HTR-8/SVneo (cell line): ENCODE measurements at places on chromosomes 12 and 14.

DNA sequence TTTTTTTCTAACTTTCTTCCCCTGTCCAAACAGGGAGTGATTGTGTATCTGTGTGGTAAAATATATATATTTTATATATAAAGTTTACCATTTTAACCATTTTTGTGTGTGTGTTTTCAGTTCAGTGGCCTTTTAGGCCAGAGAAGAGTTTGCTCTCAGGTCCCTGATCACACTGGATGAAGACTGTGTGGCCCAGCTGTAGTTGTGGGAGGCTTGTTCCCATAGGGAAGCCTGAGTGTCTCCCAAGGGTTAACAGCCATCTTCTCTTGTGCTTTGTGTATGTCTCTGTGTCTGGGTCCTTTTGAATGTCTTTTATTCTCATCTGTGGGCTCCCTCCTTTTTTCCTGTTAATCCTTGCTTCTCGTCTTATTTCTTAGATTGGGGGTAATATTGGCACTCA is 23.4 kb downstream of the CGRRF1 start:
- no peak for DNase-seq

DNA sequence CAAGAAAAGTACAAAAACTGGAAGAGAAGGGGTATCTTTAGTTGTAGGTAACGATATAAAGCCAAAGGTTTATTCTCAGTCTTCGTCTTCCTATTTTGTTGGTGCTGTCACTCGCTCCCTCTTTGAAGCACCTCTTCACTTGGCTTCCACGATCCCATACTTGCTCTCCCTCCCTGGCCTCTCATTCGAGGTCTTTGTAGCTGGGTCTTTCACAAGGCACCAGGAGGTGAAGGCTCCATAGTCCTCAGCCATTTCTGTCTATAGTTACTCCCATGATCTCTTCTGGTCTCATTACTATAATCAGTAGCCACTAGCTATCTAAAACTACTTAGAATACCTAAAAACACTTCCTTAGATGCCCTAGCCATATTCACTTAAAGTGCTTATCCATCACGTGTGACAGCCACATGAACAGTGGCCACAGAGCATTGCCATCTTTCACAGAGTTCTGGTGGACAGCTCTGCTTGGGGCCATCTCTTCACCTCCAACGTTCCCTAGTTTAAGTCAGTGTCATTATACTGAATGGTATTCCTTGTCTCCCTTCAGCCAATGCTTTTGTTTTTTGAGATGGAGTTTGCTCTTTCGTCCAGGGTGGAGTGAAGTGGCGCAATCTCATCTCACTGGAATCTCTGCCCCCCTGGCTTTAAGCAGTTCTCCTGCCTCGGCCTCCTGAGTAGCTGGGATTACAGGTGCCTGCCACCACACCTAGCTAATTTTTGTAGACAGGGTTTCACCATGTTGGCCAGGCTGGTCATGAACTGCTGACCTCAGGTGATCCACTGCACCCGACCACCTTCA is 57.1 kb downstream of the ATP2A2 start:
- DNase-seq = no peak

- DNase-seq = no peak
Measured at GRCh38 chr12:69994724-69995173, 169.7 kb downstream of the MYRFL start.

DNA sequence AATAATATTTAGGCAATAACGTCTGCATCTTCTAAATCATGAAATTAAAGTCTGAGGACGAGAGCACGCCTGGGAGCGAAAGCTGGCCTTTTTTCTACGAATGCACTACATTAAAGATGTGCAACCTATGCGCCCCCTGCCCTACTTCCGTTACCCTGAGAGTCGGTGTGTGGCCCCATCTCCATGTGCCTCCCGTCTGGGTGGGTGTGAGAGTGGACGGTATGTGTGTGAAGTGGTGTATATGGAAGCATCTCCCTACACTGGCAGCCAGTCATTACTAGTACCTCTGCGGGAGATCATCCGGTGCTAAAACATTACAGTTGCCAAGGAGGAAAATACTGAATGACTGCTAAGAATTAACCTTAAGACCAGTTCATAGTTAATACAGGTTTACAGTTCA is 19.3 kb downstream of the CKB start:
- no peak for DNase-seq

GRCh38 chr12:100820314-100820713 is 25.7 kb downstream of the ANO4 start:
- DNase-seq = no peak

DNA sequence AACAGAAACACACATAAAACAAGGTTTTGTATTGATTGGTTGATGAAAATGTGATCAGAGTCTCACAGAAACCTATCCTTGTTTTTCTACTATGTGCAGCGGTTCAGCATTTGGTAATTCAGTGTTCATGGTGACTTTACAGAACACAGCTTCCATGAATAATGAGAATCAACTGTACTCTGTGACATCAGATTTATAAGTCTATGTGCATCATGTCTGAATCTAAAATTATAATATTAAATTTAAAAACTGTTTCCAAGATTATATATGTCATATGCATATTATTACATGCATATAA is 104.3 kb downstream of the SLC16A7 start:
- DNase-seq = no peak

DNA sequence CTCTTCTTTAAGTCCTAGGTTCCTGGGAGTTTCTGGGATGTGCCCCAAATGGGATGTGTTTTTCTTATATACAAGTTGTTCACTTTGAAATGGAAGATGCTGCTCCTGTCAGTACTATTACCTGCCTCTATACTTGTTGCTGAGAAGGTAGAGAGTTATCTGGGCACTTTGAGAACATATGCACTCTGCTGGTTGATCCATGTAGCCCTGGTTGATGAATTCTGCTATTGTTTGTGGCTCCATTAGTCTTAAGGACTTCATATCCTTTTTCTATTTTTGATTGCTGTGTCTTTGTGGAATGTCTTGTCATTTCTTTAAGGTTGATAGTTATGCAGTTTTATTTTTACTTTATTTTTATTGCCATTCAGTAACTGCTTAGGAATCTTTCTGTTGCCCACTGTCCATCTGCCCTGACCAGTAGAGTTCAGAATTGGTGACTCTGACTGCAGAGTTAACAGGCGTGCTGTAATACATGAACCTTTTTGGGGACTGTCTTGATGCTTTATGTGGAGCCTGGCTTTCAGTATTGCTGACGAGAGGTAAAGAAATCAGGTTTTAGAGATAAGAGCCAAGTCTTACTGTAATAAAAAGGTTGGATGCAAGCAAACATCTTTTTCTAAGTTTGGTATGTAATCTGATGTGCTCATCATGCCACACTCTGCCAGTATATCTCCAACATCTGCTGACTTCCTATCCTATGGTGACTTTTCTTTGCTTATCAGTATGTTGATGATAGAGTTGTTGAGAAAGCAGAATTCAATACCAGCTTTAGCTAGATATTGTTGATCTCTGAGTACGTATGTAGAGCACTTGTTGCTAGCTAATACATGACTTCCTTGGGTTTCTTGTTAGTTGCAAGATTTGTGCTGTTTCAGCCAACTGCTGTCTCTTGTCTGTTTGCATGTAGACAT is 1.6 kb downstream of the GMPR2 start:
- no peak for DNase-seq

DNA sequence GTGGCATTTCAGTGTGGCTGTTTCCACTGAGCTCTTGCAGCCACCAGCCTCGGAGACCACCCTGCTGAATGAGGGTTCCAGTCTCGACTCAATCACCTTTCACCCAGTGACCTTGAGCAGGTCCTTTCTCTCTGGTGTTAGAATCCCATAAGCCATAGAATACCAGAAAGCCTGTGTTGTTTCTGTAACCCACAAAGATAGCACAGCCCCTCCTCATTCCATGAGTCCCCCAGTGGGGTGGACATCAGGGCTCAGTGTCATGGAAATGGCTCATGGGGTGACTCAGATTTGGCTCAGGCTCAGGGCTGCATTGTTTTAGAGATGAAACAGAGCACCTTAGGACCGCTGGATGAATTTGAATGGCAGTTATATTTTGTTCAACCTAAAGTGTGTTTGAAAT is 171.5 kb downstream of the PTPN11 start:
- peak; percentile 10 for DNase-seq

DNA sequence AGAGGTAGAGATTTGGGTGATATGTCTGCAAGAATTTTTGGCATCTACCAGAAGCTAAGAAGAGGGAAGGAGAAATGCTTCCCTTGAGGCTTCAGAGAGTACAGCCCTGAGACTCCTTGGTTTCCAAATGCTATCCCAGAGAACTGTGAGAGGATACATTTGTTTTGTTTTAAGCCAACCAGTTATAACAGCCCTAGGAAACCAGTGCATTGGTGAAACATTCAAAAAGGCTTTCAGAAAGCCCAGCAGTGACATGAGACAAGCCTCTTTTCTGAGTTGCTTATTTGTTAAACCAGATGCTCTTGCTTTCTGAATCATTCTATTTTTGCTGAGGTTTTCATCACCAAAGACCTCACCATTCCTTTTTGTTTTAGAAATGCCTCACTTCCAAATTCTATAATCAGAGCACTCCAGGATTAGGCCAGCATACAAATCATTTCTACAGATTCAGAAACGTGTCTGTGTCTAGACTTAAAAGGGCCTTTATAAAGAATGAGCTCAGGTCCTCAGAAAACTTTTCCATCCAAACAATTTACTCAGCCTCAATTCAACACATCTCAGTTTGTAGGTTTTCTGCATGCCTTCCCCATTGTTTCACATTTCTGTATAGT is 1617.8 kb upstream of the FLRT2 start:
- DNase-seq = no peak

DNA sequence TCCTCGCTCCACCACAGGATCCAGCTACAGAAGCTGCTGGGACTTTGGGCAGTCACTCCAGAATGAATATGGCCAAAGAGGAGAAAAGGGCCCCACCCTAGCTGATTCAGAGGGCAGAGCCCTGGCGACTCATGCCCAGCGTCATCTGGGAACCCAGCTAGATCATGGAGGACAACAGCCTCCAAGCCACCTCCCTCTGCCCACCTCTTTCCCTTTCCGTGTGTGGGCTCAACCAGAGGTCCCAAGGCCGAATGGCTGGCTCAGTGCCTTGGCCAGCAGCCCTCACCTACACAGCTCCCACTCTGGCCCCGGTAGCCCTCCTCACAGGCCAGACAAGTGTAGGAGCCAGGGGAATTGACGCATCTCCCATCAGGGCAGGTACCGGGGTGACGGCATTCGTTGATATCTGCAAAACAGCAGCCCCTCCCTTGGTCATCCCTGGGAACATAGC is 17.4 kb downstream of the ISCA2 start:
- peak; percentile 73 for DNase-seq

GRCh38 chr12:91044586-91044985 is 13.2 kb downstream of the KERA start:
- no peak for DNase-seq

- DNase-seq = peak; percentile 49
Measured at GRCh38 chr14:52950410-52950897, 396 bp downstream of the FERMT2 start.

- peak; percentile 34 for DNase-seq
Measured at GRCh38 chr12:121530600-121531355, 50.0 kb downstream of the KDM2B start.

GRCh38 chr12:62744551-62744950 is 190.4 kb downstream of the PPM1H start:
- DNase-seq = no peak

DNA sequence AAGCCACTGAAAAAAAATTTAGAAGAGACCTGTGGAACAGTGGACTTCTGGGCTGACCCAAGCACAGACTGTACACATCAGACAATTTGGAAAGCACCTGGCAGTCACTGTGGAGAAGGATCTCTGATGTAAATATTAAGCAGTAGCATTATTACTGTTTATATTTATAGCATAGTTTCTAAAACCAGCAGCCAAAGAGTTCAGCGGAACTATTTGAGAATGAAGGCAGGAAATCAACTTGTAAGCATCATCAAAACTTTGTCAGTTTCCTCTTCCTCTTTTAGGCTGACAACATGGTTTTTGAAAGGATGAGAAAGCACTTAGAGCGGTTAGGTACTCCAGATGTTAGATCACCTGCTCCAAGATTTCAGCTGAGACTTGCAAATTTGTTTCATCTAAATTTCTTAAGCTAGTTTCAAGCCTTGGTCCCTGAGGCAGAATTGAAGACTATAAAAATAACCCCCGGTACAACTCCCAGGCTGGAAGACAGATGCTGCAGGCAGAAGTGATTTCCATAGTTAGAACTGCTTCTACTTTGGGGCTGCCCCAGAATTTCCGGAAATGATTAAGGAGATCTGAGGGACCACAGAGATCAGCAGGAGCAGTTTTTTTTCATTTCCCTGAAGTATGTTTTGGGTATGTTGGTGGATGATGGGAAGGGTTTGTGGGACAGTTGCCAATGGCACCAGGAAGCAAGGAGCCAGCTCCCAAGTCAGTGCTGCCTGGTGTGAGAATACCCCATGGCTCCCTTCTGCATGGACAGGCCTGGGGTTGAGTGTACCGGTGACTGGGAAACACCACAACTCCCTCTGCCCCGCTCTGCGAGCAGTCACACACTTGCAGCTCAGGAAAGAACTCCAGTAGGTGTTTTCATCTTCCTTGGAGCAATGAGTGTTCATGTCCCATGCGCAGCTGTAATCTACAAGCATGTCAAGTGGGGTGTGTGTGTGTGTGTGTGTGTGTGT is 354.5 kb downstream of the NUAK1 start:
- DNase-seq = no peak

GRCh38 chr14:20179880-20180279 is 10.8 kb upstream of the OR11G2 start:
- no peak for DNase-seq

DNA sequence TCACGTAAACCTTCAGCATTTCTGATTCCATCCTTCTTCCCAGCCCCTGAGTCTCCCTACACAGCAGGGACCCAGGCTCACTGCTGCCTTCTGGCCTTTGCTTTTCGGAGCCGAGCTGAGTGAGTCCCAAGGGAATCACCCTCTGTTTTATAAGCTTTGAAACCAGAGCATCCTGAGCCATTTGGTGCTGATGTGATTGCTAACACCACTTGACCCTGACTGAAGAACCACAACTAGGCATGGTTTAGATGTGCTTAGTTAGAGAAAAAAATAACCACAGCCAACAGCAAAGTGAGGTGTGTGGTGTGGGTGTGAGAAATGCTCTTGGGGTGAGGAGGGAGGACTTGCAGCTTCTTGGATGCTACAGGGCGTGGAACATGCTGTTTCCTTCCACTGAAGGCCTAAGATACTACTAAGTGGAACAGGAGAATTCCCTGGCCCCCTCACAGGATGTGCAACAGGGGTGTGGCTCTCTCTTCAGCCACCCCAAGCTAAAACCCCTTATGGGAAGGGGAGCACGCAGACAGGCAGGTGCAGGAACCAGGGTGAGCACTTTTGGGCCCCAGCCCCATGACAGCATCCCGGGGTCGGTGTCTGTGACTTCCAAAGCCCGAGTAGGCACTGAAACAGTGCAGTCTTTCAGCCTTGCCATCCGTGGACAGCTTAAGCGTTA is at the start of gene TC2N:
TC2N (minus strand) TSS at position 221 of the 673 bp plus-strand sequence. CDS start 53,767 bp downstream, outside the sequence.
- no peak for DNase-seq

- DNase-seq = no peak
Measured at GRCh38 chr12:127685491-127685890, 581.5 kb upstream of the TMEM132C start.

GRCh38 chr14:26097852-26098251 is 500.0 kb downstream of the NOVA1 start:
- DNase-seq = no peak

DNA sequence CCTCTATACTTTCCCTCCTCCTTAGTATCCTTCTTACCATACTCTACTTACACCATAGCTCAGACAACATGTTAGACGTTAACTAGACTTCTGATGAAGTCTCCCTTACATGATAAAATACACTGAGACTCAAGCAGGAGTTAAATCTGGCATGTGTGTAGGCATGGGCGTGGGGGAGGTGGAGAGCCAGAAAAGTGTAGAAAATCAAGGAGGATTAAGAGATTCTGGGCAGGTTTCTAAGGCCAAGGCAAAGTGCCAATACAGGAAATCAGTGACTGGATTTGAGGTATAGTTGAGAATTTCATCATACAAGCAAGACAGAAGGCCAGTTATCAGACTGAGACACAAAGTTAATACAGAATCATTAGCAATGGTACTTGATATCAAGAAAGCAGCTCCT is 37.4 kb downstream of the EPS8 start:
- DNase-seq = no peak
